ENCODE measurements at places on chromosomes 7 and 10.

DNA sequence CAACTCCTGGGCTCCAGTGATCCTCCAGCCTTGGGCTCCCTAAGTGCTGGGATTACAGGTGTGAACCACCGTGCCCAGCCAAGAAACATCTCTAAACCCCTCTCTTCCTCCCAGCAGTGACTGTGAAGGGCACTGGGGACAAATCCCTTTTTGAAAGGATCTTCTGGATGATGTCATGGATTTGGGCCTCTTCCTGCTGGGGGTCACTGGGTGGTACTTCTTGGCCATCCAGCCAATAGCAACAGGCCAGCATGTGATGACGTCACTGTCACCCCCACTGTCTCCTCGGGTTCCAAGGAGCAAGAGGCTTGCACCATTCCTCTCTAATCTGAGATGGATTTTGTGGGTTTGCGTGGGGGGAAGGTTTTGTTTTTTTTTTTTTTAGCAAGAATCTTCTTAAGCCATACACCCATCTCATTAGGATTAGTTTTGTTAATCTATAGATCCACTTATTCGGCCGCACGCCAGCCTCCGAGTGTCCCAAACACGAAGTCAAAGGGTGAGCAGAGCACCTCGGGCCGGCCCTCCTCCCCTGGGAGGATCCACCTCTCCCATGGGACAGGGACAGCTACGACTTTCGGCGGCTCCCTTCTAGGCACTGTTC lies 29.4 kb upstream of the TNRC18 start:
- DNase-seq, result no peak

DNA sequence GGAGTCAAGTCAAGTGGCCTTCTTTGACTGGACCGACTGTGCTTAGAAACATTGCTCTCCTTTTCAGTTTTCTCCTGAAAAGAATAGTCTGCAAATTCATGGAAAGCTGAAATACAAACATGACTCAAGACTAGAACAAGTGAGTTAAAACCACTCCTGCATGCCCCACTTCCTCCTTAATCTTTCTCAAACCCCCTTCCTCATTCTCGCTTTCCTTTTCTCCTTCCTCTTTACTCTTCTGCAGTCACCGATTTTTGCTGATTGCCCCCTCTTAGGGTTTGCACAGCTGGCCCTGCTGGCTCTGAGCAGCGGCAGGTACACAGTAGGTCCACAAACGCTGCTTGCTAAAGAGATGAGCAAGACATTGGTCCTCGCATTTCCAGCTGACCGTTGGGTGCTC lies 34.8 kb upstream of the MKI67 start:
- no peak for DNase-seq

DNA sequence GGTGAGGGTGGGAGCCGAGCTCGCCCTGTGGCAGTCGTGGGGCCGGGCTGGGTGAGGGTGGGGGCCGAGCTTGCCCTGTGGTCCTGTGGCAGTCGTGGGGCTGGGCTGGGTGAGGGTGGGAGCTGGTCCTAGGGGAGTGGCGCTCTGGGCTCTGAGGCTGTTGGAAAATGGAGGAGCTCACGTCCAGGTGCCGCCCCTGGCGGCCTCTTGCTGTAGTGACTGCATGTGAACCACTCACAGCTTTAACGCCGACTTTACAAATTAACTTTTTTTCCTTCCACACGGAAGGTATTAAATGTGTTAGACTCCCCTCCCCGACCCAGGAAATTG lies 312.6 kb downstream of the WDR37 start:
- peak; percentile 44 for DNase-seq

DNA sequence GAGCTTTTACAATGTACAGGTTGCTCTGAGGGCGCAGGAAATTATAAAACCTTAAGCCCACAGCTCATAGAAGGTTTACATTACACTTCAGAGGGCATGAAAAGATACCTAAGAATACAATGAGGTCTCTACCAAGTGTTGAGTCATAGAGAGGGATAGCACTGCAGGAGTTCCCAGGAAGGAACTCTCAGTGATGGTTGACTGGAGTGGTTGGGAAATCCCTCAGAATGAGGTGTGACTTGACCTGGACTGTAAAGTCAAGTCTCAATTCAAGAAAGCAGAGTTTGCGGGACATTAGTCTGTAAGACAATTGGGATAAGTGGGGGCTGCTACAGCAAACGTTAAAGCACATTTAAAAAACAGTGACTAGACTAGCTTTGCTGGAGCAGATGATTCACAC lies 21.9 kb downstream of the TNKS2 start:
- no peak for DNase-seq

DNA sequence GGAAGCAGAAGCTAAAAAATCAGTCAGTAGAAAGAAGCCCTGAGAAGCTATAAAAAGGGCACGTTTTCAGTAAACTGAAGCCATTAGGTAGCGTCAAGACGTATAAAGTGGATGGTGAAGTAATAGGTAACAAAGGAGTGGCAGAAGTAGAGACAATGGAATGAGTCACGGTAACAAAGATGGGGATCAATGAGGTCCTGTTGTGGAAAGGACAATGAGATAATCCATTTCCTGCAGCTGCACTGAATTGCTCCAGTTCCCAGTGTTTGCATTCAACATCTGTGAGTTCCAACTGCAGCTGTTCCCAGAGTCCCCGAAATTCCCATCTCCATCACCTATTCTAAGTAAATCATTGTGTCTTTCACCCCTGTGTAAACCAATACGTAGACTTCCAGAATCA lies 4.8 kb upstream of the HYCC1 start:
- peak; percentile 29 for DNase-seq

- no peak for DNase-seq
These were observed 13.2 kb downstream of the CWF19L1 start for GRCh38 chr10:100254191-100254590.

DNA sequence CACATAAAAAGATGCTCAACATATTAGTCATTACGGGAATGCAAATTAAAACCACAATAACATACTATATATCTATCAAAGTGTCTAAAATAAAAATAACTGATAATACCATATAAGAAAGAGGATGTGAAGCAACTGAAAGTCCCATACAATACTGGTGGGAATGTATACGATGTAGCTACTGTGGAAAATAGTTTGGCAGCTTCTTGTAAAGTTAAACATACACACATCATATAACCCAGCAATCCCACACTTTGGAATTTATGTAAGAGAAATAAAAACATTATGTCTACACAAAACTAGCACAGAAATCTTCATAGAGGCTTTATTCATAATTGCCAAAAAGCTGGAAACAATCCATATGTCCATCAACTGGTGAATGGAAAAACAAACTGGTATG lies 10.5 kb upstream of the COMMD3 start:
- DNase-seq, result no peak

DNA sequence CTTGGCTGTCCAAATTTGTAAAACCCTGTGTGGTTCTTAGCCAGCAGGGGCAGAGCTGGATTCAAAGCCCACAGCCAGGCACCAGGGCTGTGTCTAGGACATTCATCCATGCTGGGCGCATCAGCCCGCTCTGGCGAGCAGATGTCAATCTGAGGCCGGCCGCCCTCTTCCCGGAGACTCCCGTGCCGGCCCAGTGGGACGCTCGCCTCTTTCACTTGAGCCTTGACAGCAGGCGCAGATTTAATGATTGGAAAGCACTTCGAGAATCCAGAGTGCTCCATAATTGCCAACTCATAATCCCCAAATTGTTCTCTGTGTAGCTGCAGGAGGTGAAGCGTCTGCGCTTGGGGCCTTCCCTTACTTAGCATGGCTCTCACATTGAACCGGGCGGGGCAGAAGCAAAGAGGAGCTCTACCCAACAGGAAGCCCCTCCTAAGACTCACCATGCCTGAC lies 36.7 kb downstream of the SLIT1 start:
- DNase-seq, result no peak

GRCh38 chr7:105249216-105249615 lies 139.5 kb downstream of the SRPK2 start:
- DNase-seq, result no peak

- no peak for DNase-seq
These were observed 135.1 kb downstream of the ZMIZ1 start for GRCh38 chr10:79203833-79204232.

- no peak for DNase-seq
These were observed 16.1 kb upstream of the SEC61G start for GRCh38 chr7:54774785-54775740.

GRCh38 chr7:70833726-70834125 lies 298.2 kb upstream of the GALNT17 start:
- DNase-seq, result no peak

GRCh38 chr7:134121632-134122139 lies 5.5 kb upstream of the LRGUK start:
- DNase-seq, result no peak

DNA sequence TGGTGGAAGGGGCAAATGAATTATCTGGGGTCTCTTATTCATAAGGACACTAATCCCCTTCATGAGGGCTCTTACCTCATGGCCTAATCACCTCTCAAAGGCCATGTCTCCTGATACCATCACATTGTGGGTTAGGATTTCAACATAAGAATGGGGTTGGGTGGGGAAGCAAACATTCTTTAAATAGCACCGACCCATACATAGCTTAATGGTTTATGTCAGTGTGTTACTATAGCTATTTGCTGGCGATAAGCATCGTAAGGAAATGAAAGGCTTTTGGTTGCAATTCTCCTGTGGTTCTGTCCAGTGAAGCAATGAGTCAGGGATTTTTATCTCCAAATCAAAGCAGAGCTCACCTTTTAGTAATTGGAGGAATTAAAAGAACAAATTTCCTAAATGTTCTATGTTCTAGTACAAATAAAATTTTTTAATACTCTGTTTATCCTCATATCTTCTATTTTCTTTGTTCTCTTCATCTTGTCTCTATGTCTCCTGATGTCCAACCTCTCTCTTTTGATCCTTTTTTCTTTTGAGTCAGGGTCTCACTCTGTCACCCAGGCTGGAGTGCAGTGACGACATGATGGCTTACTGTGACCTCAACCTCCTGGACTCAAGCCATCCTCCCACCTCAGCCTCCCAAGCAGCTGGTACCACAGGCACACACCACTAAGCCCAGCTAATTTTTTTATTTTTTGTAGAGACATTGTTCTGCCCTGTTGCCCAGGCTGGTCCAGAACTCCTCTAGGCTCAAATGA lies 57.0 kb upstream of the GLCCI1 start:
- DNase-seq, result no peak

Data from SHP77 (cell line).